ENCODE measurements at places on chromosomes 3 and 15. TPM values are rescaled to one million over a fixed set of nuclear protein-coding genes. Genes with fewer than 3 reads are reported as not detected.

DNA sequence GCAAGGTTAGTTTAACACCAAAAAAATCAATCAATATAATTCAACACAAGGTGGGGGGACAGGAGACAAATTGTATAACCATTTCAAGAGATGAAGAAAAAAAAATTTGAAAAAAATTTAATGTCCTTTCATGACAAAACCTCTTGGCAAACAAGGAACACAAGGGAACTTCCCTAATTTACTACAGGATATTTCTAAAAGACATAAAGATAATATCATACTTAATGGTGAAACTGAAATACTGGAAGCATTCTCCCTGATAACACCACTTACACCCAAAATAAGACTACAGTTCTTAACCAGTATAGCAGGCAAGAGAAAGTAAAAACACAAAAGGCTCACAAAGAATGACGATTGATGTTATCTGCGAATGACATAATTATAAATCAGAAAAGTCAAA lies 44.7 kb downstream of the IFT57 start:
- no peak for DNase-seq
- H3K36me3 ChIP-seq = no peaks in the 10 kb centered on the region
- H3K27ac ChIP-seq = no peak overlapping the region
- H3K27me3 ChIP-seq = no peaks in the 10 kb centered on the region
- H3K4me3 ChIP-seq = no peak overlapping the region

- no peak for DNase-seq
- no peak overlapping the region for H3K27ac ChIP-seq
- no peaks in the 10 kb centered on the region for H3K4me1 ChIP-seq
- no peaks in the 10 kb centered on the region for H3K27me3 ChIP-seq
- H3K4me3 ChIP-seq = no peak overlapping the region
These were observed 84.9 kb upstream of the ACP3 start for GRCh38 chr3:132232231-132232792.

DNA sequence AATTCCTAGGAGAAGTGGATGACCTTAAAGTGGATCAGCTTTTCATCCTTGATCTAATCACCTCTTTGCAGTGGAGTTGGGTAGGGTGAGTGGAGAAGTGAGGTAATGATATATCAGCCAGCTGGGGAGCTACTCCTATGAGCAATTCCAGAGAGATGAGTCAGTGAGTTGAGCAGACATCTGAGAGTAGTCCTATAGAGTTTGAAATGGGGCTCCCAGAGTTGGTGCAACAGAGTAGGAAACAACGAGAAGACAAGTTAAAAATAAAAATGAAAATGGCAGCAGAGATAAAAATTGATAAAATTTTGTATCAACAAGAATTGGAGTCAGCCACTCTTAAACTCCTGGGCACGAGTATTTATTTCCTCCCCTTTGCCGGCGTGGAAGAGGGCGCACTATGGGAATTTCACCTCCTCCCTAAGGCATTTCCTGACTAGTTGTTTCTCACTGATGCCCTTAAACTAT lies 150.8 kb upstream of the DPH6 start:
- peak overlapping the region; percentile 77 for H3K27ac ChIP-seq
- DNase-seq = no peak
- H3K36me3 ChIP-seq = no peaks in the 10 kb centered on the region
- H3K27me3 ChIP-seq = no peaks in the 10 kb centered on the region
- no peak overlapping the region for H3K4me3 ChIP-seq

DNA sequence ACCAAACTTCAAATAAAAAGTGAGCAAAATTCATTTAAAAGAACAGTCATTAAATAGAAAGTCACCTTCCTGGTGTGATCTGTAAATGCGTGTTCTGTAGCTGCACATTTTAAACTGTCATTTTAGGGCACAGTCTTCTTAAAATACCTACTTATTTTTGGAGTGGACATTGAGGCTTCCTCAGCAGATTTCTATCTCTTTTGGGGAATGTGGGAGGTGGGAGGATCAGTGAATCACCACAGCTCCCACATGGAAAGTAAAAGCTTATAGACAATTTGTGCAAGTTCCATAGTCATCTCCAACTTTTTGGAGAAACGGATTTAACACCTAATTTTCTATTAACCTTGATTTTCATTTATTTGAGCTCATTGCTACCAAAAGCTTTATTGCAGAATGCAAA lies 21.0 kb upstream of the MOBP start:
- DNase-seq = no peak
- no peak overlapping the region for H3K4me3 ChIP-seq

GRCh38 chr15:76061700-76062099 lies 1.9 kb downstream of the TMEM266 start:
- H3K36me3 ChIP-seq = no peaks in the 10 kb centered on the region
- no peak for DNase-seq
- H3K27me3 ChIP-seq = peaks cover 4% of the 10 kb centered on the region
- H3K4me3 ChIP-seq = no peak overlapping the region
- H3K4me1 ChIP-seq = peaks cover 26% of the 10 kb centered on the region

GRCh38 chr3:156918746-156919145 lies 92.6 kb downstream of the LEKR1 start:
- DNase-seq = no peak
- no peaks in the 10 kb centered on the region for H3K4me1 ChIP-seq
- no peaks in the 10 kb centered on the region for H3K27me3 ChIP-seq
- no peak overlapping the region for H3K27ac ChIP-seq
- no peak overlapping the region for H3K4me3 ChIP-seq

Gene CCR3
- polyA plus RNA-seq = 0.10 TPM

Gene PIERCE2
- polyA plus RNA-seq = 1.6 TPM

Data from spleen (tissue), 13 donors.